ENCODE measurements at places on chromosomes 12 and 14.

- DNase-seq = no peak
Observed at GRCh38 chr14:105250986-105251385, 2.7 kb downstream of the BTBD6 start.

GRCh38 chr14:72723858-72724530 lies 169.9 kb downstream of the DPF3 start:
- DNase-seq = peak; percentile 66

- peak; percentile 73 for DNase-seq
Observed at GRCh38 chr12:98653866-98654493, 8.9 kb downstream of the APAF1 start.

- DNase-seq = no peak
Observed at GRCh38 chr12:9760120-9760519, 581 bp downstream of the CD69 start.

DNA sequence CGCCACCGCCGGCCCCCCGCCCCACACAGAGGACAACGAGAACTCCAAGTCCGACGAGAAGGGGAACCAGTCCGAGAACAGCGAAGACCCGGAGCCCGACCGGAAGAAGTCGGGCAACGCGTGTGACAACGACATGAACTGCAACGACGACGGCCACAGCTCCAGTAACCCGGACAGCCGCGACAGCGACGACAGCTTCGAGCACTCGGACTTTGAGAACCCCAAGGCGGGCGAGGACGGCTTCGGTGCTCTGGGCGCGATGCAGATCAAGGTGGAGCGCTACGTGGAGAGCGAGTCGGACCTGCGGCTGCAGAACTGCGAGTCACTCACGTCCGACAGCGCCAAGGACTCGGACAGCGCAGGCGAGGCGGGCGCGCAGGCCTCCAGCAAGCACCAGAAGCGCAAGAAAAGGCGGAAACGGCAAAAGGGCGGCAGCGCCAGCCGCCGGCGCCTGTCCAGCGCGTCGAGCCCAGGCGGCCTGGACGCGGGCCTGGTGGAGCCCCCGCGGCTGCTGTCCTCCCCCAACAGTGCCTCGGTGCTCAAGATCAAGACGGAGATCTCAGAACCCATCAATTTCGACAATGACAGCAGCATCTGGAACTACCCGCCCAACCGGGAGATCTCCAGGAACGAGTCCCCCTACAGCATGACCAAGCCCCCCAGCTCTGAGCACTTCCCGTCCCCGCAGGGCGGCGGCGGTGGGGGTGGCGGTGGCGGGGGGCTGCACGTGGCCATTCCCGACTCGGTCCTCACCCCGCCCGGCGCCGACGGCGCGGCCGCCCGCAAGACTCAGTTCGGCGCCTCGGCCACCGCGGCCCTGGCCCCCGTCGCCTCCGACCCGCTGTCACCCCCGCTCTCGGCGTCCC lies 150.9 kb downstream of the EGLN3 start:
- DNase-seq = peak; percentile 29

- DNase-seq = no peak
Observed at GRCh38 chr14:93520053-93520607, 89.4 kb downstream of the UNC79 start.

DNA sequence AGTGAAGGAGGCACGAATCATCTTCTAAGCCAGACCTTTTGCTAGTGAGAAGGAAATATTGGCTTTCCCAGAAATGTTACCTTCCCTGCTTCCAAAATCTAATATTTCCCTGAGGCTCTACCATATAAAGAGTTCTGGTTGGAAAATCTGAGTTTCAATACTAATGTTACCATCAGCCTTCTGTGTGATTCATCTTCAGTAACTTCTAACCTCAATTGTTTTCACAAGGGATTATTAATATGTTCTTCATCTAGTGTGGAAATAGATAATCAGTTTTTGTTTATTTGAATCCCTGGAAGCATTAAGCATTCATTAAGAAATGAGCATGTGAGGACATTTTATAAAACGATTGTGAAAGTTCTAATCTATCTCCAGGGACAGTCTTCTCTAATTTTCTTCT lies 720.9 kb downstream of the AACS start:
- DNase-seq = no peak

DNA sequence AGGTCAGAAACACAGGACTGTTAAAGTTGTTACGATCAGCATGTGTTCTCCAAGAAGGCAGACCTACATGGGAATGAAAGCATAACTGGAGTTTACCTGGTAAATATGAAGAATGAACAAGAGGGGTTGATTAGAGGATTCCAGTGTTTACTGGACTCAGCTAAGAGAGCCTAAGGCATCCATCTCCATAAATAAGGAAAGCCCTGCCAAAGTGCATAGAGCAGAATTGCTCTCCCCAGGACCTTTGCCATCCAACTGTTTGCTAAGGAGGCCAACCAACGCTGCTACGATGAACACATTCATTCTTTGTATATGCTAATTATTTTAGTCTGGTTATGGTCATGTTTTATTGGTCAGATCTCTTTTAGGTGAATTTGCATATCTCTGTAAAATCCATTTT lies 17.1 kb upstream of the PAWR start:
- DNase-seq = no peak

DNA sequence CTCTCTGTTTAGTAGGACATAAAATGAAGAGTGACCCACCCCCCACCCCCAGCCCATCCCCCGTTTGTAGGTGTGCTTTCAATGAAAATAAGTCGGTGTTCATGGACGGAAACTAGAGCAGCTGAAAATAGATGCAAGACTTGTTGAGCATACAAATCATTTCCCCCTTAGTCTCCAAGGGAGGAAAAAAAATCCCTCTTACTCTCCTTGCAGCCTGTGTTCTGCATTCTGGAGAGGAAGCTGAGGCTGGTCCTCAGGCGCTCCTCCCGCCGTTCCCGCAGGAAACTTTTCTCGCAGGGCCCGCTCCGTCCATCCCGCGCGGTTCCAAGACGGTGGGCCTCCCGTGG lies 259.0 kb upstream of the E2F7 start:
- no peak for DNase-seq

- peak; percentile 63 for DNase-seq
Observed at GRCh38 chr12:92208613-92209121, 63.0 kb upstream of the BTG1 start.
